ENCODE measurements at places on chromosomes 2 and 18.

GRCh38 chr2:231300722-231301076 is 94.8 kb upstream of the B3GNT7 start:
- DNase-seq, result no peak

DNA sequence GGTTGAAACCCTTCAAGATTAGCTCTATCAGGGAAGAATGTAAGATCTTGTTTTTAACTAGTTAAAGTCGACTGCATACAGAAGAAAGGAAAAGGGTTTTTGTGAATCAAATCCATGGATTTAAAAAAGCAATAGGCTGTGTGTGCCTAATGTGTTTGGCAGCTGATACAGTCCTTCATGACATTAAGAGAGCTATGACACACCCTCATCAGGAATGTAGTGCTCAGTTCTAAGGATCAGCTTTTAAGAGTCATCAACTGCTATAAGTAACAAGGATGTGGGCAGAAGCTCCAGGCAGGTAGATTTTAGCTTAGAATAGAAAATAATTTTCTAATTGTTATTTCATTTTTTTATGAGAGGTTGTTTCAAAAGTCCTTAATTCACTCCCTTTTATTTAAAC is 52.9 kb downstream of the PPP1R1C start:
- DNase-seq, result peak; percentile 21

- no peak for DNase-seq
Measured at GRCh38 chr2:224957540-224958461, 84.5 kb downstream of the DOCK10 start.

DNA sequence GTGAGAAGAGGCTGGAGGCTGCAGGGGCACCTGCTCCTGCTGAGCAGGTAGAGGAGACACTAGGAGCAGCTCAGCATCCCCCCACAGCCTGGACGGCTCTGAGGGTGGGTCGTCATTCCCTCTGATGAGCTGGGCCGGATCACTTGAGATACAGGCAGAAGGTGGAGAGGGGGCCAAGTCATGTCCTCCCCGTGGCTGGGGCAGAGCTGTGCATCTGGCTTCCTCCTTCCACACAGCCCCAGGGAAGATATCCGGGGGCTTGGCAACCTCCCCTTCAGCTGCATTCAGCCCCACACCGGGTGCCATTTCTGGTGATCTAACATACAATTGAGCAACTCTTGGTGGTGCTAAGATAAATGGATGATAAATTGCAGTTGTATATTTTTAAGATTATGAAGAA is 236.9 kb downstream of the LDLRAD4 start:
- no peak for DNase-seq

DNA sequence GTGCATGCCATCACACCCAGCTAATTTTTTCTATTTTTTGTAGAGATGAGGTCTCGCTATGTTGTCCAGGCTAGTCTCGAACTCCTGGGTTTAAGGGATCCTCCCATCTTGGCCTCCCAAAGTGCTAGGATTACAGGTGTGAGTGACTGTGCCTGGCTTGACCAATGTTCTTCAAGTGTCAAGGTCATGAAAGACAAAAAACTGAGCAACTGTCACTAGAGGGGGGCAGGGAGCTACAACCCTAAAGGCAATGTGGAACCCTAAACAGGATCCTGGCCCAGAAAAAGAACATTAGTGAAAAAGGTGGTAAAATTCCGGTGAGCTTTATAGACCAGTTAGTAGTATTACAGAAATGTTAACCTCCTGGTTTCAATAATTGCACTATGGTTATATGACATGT is 7.3 kb downstream of the MYO5B start:
- DNase-seq, result no peak

GRCh38 chr2:116687371-116687770 is 1127.1 kb upstream of the DDX18 start:
- DNase-seq, result no peak
